ENCODE measurements at places on chromosomes 3 and 15. TPM values are rescaled to one million over a fixed set of nuclear protein-coding genes. Genes with fewer than 3 reads are reported as not detected.

- DNase-seq = no peak
Observed at GRCh38 chr3:12969486-12969885, 103.7 kb downstream of the IQSEC1 start.

DNA sequence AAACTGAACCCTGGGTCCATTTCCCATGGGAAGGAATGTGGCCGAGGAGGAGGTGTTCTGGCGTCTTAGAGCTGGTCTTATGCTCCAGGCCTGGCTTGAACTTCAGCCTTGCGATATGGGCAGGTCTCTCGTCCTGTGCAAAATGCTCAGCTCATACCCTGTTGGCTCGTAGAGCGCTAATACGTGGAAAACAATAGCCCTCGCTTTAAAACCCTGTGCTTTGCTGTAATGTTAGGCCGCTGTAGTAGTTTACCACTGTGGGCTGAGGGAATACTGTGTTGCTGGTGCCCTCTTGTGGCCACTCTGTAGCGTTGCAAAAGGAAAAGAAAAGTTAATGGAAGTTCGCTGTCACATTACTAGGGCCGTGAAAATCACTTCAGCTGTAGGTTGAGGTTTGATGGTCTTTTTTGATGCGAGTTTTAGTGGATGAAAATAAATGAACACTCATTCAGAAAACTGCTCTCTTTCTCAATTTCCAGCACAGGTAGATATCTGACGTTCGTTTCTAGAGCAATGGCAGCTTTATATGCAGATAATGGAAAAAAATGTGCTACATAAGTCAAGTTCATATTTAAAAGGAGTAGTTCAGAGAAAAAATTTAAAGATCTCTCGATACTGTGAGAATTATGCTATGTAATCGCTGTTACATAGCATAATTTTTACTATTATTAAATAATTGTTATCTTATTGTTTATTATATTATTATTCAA, 92.9 kb downstream of the MCTP2 start:
- peak; percentile 70 for DNase-seq

Gene EID1
- total RNA-seq = 291 TPM

- no peak for DNase-seq
Observed at GRCh38 chr3:125257536-125257935, 45.0 kb upstream of the SLC12A8 start.

- no peak for DNase-seq
Observed at GRCh38 chr15:94314639-94315038, 83.3 kb downstream of the MCTP2 start.

GRCh38 chr3:17865631-17866030, 123.2 kb upstream of the TBC1D5 start:
- DNase-seq = no peak

- DNase-seq = peak; percentile 42
Observed at GRCh38 chr3:45932112-45932511, 11.2 kb upstream of the CXCR6 start.

DNA sequence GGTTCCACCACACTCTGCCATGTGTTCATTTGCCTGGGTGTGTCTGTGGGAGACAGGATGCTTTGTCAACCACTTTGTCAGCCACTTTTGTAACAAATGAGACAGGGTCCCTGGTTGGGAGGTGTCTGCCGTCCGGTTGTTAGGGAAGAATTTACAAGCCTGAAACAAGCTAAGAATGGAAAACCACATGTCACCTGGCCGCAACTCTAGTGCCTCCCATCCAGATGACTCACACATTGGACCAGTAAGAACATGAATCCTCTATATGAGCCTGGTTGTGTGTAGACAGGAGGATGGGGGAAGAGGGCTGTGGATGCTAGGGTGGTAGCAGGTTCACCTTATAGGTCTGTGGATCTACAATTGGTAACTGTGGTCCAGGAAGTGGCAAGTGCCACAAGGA, 335.3 kb downstream of the CLSTN2 start:
- DNase-seq = no peak

DNA sequence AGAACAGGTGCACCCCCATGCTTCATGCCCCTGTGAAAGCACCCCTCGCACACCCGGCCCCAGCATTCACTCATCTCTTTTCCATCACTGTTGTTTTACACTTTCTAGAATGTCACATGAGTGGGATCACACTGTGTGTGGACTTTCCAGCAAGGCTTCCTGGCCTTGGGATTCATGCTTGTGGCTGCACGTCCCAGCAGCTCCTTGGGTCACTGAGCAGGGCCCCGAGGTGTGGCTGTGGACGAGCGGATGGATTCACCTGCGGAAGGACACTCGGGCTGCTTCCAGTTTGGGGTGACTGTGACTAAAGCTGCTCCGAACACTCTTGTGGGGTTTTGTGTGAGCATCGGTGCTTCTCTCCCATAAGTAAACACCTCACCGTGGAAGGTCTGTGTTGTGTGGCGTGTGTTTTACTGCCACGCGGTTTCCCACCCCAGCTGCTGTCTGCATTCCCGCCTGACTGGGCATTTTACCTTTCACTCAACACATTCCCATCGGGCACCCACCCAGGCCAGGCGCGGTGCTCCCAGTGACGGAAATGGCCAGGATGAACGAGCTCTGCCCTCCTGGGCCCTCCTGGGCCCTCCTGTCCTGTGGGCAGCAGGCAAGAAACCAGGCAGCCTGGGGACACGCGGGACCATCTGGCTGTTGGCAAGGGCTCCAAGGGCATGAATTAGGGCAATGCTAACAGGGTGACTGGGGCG, 41.4 kb downstream of the DNAJB8 start:
- no peak for DNase-seq

Gene NOX5
- not detected for total RNA-seq

DNA sequence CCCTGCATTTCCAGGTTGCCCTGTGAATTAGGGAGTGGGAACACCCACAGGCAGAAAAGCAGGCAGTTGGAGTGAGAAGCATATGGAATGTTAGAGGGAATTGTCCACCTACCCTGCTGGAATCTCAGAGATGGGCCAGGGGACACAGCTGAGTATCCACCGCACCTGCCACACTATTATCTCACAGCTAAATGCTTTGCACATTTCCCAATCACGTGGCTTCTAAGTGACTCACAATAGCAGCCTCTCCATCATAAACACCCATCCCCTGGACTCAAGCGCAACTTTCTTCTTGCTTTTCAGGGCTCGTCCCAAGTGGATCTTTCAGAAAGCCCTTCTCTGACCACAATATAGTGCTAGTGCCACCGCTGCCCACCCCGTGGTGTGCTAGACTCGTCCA, 389.0 kb upstream of the LMCD1 start:
- DNase-seq = no peak

Gene PLA1A
- 2.8 TPM for total RNA-seq

GRCh38 chr15:51736751-51737521, 519 bp downstream of the LYSMD2 start:
- DNase-seq = peak; percentile 77

Gene RARB
- 8.3 TPM for total RNA-seq

DNA sequence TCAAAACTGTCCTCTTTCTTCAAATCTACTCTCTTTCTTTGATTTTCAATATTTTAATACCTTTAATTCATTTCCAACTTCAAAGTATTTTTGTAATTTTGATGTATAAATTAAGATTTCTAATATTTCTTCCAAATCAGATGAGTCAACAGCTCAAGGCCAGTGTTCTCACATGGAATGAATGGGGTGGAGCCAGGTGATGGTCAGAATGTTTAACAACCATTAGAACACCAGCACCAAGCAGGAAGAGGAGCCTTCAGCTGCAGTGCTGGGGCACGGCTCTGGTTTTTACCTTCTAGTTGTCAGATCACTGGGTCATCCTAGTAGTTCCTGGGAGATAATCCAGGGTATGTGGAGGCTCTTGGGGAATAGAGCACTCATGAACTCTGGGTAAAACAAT, 494.5 kb upstream of the PDZRN3 start:
- DNase-seq = no peak

- no peak for DNase-seq
Observed at GRCh38 chr15:63881431-63881830, 47.7 kb upstream of the HERC1 start.

Gene CMTM6
- 82.0 TPM for total RNA-seq

Gene CEP63
- total RNA-seq = 22.5 TPM

DNA sequence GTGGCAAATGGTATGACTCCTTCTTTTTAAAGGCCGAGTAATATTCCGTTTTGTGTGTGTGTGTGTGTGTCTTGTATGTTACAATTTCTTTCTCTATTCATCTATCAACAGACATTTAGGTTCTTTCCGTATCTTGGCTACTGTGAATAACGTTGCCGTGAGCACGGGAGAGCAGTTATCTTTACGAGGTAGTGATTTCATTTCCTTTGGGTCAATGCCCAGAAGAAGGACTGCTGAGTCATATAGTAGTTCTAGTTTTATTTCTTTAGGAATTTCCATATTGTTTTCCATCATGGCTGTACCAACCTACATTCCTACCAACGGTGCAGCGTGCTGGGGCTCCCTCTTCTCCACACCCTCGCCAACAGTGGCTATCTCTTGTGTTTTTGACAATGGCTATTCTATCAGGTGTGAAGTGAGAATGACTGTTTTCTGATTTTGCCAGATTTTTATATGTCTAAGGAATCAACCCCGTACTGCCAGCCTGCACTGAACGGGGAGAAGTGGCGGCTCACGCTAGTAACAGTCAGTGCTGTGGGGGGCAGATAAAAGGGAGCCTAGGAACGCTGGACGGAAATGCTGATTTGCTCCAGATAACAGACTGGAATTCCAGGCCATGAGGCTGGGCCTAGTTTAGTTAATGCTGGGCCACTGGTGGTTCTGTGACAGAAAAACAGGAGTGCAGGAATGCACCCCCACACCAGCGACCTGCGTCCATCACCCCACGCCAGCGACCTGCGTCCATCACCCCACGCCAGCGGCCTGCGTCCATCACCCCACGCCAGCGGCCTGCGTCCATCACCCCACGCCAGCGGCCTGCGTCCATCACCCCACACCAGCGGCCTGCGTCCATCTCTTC, 168.1 kb downstream of the XXYLT1 start:
- DNase-seq = peak; percentile 55

DNA sequence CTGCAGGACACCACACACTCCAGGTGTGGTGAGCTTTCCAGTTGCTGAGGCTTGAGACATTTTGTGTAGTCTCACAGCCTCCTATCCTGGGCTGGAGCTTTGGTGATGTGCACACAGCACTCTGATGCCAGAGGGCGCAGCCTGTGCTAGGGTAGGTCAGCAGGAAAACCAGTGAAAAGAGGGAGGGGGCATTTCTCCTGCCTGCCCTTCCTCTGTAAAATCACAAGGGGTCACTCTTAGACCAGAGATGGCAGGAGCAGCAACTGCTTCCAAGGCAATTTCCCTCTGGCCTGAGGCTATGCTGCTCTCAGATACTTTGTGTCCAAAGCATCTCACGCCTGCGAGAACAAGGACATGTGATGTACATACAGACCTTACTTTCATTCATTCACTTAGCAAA, 16.5 kb upstream of the MUSTN1 start:
- no peak for DNase-seq

GRCh38 chr3:128226795-128227395, 73.6 kb downstream of the EEFSEC start:
- DNase-seq = no peak

Gene CPEB1
- 13.2 TPM for total RNA-seq
